GM23248 (cell line): ENCODE measurements at places on chromosomes 2 and 18. TPM values are rescaled to one million over a fixed set of nuclear protein-coding genes. Genes with fewer than 3 reads are reported as not detected.

DNA sequence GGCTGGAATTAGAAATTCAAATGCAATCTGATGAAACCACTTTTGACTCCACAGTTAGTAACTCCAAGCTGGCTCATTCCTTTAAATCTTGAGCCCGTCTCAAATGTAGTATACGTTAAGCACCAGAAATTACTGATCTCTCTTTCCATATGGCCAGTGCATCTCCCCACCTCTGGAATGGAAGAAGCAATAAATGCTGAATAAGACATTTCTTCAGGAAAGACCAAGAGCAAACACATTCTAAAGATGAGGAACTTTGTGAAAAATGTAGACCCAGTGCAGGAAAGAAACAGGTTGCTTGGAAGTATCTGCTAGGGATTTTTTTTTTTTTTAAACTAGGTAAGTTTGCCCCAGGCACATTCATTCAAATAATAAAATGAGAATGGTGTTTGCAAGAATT is 143.1 kb upstream of the FBXO11 start:
- DNase-seq: no peak

The NTSR2 gene
- polyA plus RNA-seq: not detected in 2 replicates

DNA sequence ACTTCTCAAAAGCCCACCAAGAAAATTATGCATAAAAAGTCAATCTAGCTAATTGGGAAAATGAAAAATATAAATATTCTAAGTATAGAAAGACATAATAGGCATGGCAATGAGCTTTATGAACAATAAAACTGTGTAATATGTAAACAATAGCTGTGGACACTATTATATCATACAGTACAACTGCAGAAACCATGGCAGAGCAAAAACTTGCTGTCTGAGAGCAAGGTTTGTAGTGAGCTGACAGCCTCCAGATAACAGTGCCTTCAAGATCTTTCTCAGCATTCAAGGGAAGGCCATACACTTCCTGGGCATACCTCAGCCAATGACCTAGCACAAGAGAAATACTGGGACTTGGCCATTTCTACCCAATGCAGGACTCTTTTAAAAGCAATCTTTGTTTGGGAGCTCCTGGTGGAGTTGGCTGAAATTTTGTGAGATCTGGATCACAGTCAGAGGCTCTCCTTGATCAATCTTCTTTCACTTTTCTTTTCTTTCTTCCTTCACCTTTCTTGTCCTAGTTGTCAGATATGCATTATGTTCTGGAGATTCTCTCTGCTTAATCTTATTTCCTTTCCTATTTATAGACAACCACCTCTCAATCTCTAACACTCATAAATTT is 427.2 kb upstream of the UBE2E3 start:
- no peak for DNase-seq

GRCh38 chr2:71884303-71885042 is 263.2 kb downstream of the CYP26B1 start:
- DNase-seq: peak; percentile 61

- DNase-seq: no peak
Observed at GRCh38 chr2:98467082-98467536, 22.5 kb downstream of the INPP4A start.

The SOX11 gene
- 0.08 and 0.13 TPM in 2 replicates for polyA plus RNA-seq

The MARCO gene
- not detected in 2 replicates for polyA plus RNA-seq

The PLCL1 gene
- 0.44 and 0.80 TPM in 2 replicates for polyA plus RNA-seq

DNA sequence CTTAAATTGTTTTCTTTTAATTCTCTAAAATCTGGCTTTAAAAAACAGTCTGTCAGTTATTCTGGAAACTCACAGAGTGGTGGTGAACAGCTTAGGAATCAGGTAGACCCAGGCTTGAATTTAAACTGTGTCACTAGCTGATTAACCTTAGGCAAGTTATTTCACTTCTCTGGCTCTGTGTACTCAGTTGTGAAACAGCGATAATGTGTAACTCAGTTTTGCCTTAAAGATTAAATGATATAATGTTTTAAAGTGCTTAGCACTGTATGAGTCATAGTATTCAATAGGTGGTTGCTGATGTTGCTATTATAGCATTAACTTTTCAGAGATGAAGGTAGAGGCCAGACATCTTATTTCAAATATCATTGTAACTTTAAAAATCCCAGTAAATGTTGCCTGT is 40.7 kb downstream of the PKP4 start:
- DNase-seq: peak; percentile 39

DNA sequence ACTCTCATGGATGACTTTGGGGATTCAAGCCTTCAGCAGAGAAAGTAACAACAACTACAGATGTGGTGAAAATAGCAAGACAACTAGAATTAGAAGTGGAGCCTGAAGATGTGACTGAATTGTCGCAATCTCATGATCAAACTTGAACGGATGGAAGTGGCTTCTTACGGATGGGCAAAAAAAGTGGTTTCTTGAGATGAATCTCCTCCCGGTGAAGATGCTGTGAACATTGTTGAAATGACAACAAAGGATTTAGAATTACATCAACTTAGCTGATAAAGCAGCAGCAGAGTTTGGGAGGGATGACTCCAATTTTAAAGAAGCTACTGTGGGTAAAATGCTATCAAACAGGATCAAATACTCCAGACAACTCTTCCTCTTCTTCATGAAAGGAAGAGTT is 43.1 kb downstream of the AAK1 start:
- DNase-seq: no peak

- DNase-seq: no peak
Observed at GRCh38 chr18:38900031-38900430, 1334.4 kb upstream of the CELF4 start.

GRCh38 chr2:241940329-241940728 is 70.8 kb downstream of the RTP5 start:
- peak; percentile 18 for DNase-seq

DNA sequence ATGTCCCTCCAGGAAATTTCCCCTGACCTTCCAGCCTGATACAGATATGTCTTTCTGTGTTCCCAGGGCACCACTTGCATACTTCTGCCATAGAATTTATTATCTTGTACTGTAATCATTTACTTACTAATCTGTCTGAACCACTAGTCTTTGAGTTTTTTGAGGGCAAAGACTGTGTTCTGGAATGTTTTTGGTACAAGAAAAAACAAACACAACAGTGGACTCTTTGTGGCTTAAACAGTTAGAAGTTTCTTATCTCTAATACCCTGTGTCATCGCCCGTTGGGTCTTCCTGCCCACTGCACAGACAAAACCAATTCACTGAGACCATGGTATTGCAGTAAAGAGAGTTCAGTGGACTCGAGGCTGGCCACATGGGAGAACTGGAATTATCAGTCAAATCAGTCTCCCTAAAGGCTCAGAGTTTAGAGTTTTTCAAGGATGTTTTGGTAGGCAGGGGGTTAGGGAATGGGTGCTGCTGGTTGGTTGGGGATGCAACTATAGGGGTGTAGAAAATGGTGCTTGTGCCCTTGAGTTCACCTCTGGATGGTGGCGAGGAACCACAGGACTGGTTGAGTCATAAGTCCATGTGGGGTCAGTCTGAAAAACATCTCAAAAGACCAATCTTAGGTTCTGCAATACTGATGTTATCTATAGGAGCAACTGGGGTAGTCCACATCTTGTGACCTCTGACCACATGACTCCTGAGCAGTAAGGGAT is 20.3 kb downstream of the RALB start:
- no peak for DNase-seq

DNA sequence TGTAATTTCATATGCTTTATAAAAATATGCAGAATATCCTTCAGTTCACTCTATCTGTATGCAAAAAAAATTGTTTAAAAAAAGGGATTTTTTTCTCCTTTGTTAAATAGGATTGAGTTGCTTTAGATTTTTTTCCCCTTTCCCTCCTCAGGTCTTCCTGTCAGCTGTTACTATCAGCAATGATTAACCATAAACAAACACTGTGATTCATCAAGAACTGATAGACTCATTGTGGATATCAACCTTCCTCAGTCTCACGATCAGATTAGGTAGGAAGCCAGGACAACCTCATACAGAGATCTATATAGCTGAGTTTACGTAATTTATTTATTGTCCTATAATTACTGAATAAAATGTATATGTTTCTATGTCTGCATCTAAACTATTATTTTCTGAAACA is 2136.2 kb upstream of the CELF4 start:
- no peak for DNase-seq

DNA sequence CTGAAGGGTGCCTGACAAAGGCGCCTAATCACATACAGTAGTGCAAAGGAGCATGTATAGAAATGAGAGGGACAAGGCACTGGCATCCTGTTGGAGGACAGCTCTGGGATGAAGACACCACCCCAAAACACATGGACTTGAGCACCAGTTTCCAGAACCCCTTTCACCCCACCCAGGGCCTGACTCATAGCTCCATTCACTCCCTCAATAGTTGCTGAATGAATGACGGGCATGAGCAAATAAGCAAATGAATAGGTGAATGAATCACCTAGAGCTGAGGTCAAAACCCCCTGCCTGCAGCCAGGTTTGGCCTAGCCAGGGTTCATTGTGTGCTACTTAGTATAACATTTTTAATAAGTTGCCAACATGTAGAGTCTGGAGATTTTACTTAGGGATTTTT is 66.3 kb downstream of the NRP2 start:
- DNase-seq: peak; percentile 48

GRCh38 chr2:143960177-143960576 is 559.7 kb downstream of the ZEB2 start:
- peak; percentile 60 for DNase-seq

The LIMS3 gene
- 7.6 and 10.2 TPM in 2 replicates for polyA plus RNA-seq

The HS1BP3 gene
- polyA plus RNA-seq: 10.6 and 10.9 TPM in 2 replicates

The OR6B2 gene
- not detected in 2 replicates for polyA plus RNA-seq

- no peak for DNase-seq
Observed at GRCh38 chr2:209553913-209554312, 130.1 kb downstream of the MAP2 start.

The NGEF gene
- polyA plus RNA-seq: 0.35 TPM in 1 of 2 replicates, not detected in the other
